ENCODE measurements at places on chromosomes 16 and 17. TPM values are rescaled to one million over a fixed set of nuclear protein-coding genes. Genes with fewer than 3 reads are reported as not detected.

DNA sequence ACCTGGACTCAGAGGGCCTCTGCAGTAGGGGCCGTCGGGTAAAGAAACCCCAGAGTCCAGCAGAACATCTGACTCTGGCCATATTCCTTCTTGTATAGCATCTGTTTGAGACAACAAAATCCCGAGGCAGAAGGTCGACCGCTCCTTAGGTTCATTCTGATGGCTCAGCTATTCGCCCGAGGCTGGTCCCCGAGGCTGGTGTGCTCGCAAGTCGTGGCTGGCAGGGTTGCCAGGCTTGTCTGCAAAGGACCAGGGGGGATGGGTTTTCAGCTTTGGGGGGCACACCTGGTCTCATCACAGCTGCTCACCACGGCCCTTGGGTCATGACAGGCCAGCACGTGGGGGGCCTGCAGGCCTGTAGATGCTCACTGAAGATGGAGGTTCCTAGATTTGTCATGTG is 119.1 kb downstream of the BANP start:
- no peak for DNase-seq
- H3K36me3 ChIP-seq: peaks cover 81% of the 10 kb centered on the region
- no peaks in the 10 kb centered on the region for H3K27me3 ChIP-seq
- H3K4me1 ChIP-seq: peaks cover 24% of the 10 kb centered on the region

GRCh38 chr17:55664287-55664686 is 58.4 kb downstream of the TMEM100 start:
- H3K4me3 ChIP-seq: no peak overlapping the region
- H3K36me3 ChIP-seq: no peaks in the 10 kb centered on the region
- H3K27ac ChIP-seq: no peak overlapping the region
- no peak for DNase-seq
- no peaks in the 10 kb centered on the region for H3K27me3 ChIP-seq

The KCNG4 gene
- total RNA-seq: not detected

The SDK2 gene
- 0.66 TPM for total RNA-seq

The OR1E2 gene
- not detected for total RNA-seq

The NLRC3 gene
- 18.8 TPM for total RNA-seq

GRCh38 chr17:5786510-5786875 is 202.2 kb upstream of the NLRP1 start:
- H3K27ac ChIP-seq: no peak overlapping the region
- no peak overlapping the region for H3K4me3 ChIP-seq
- no peaks in the 10 kb centered on the region for H3K36me3 ChIP-seq
- no peak for DNase-seq
- H3K4me1 ChIP-seq: peaks cover 5% of the 10 kb centered on the region

The GNG13 gene
- not detected for total RNA-seq

The SCIMP gene
- 0.80 TPM for total RNA-seq

The OTOA gene
- 0.28 TPM for total RNA-seq

- no peak for DNase-seq
- no peak overlapping the region for H3K27ac ChIP-seq
- H3K36me3 ChIP-seq: no peaks in the 10 kb centered on the region
Measured at GRCh38 chr17:83079766-83080578, 563 bp downstream of the METRNL start.

The PROCA1 gene
- total RNA-seq: 1.0 TPM

The AOC3 gene
- total RNA-seq: 1.2 TPM

- DNase-seq: no peak
- H3K4me3 ChIP-seq: no peak overlapping the region
- no peaks in the 10 kb centered on the region for H3K36me3 ChIP-seq
- H3K27me3 ChIP-seq: no peaks in the 10 kb centered on the region
- H3K4me1 ChIP-seq: no peaks in the 10 kb centered on the region
Measured at GRCh38 chr17:44608727-44609435, 47.4 kb upstream of the MEIOC start.

The CNEP1R1 gene
- total RNA-seq: 12.7 TPM

GRCh38 chr17:50507871-50508572 is at the start of gene MYCBPAP:
TSS of gene MYCBPAP (plus strand) at chr17:50508439. CDS start at chr17:50508675, 236 bp downstream.
- peak within 1 kb of the TSS; percentile 51 for H3K4me3 ChIP-seq
- peaks cover 8% of the 10 kb centered on the region for H3K4me1 ChIP-seq
- DNase-seq: peak; percentile 50
- peaks cover 27% of the 10 kb centered on the region for H3K27me3 ChIP-seq

- no peak for DNase-seq
- H3K27me3 ChIP-seq: peaks cover 27% of the 10 kb centered on the region
- peaks cover 23% of the 10 kb centered on the region for H3K36me3 ChIP-seq
- peaks cover 32% of the 10 kb centered on the region for H3K4me1 ChIP-seq
- no peak overlapping the region for H3K27ac ChIP-seq
- peak overlapping the region; percentile 93 for H3K4me3 ChIP-seq
Measured at GRCh38 chr16:379961-380761, 1.6 kb downstream of the PGAP6 start.

DNA sequence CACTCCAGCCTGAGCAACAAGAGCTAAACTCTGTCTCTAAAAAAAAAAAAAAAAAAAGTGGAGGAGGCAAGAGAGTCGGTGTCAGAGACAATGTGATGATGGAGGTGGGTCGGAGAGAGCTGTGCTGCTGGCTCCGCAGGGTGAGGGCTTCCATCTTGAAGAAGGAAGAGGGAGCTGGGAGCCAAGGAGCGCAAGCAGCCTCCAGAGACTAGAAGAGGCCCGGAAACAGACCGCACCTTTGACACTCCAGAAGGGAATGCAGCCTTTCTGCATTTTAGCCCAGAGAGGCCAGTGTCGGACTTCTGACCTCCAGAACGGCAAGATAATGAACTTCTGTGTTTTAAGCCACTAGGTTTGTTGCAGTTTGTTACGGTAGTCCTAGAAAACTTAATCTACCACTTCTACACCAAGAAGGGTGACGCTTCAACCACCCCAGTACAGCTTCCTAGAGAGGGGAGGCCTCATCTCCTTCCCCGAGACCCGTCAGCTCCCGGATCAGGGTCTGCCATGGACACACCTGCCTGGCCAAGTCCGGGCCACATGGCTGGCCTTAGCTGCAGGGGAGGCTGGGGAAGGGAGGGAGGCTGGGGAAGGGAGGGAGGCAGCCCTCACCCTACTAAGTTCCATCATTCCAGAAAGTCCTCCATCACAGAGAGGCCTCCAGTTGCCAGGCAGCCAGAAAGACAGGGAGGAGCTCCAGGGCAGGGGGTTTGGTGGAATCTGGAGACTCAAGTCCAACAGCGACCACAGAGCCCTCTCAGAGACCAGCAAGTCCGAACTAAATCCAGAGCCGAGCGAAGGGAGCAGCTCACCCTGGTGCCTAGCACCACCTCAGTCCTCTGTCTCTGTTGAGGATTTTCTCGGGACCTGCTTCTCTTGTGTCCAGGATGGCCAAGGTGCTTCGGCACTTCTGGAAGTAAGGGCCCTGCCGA is 13.2 kb upstream of the RBFOX3 start:
- H3K4me3 ChIP-seq: no peak overlapping the region
- H3K4me1 ChIP-seq: no peaks in the 10 kb centered on the region
- H3K36me3 ChIP-seq: no peaks in the 10 kb centered on the region

- peaks cover 20% of the 10 kb centered on the region for H3K27me3 ChIP-seq
- H3K4me3 ChIP-seq: no peak overlapping the region
- no peak for DNase-seq
- H3K27ac ChIP-seq: no peak overlapping the region
- no peaks in the 10 kb centered on the region for H3K36me3 ChIP-seq
Measured at GRCh38 chr16:66354034-66354909, 12.2 kb upstream of the CDH5 start.

- H3K36me3 ChIP-seq: no peaks in the 10 kb centered on the region
- H3K4me3 ChIP-seq: no peak overlapping the region
- no peak overlapping the region for H3K27ac ChIP-seq
- DNase-seq: no peak
- H3K4me1 ChIP-seq: no peaks in the 10 kb centered on the region
Measured at GRCh38 chr17:34318474-34318873, 761 bp upstream of the CCL8 start.

Data from thymus (tissue), 14 donors.